ENCODE measurements at places on chromosomes 4 and X.

DNA sequence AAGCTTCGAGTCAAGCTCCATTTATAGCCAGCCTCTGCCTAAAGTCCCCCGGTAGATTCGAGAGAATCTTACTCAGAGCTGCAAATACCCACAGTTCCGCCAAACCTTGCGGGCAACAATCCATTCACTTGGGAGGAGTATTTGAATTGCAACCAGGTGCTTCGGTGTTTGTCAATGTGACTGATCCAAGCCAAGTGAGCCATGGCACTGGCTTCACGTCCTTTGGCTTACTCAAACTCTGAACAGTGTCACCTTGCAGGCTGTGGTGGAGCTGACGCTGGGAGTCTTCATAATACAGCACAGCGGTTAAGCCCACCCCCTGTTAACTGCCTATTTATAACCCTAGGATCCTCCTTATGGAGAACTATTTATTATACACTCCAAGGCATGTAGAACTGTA is 11.2 kb downstream of the CD40LG start:
- DNase-seq, result no peak

DNA sequence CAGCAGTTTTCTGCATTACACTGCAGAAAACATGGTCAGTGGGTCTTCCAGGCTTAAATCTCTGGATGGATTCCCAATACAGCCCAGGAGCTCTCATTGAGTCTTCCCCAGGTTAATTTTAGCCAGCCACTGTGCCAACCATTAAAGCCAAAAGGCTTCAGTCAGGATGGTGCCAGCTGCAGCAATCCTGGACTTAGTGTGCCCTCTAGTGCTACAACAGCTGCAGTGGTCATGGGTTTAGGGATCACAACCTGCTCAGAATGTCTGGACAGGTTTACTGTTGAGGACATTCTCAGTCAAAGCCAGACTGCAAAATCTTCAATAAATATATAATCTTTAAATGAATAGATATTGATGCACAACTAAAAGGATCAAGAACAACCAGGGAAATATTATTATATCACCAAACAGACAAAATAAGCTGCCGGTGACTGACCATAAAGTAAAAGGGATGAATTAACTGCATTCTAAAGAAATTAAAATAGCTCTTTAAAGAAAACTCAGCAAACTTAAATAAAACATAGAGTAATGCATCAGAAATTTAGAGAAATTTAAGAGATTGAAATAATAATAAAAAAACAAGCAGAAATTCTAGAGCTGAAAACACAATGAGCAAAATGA is 639.9 kb downstream of the SPOCK3 start:
- peak; percentile 1 for DNase-seq

- no peak for DNase-seq
These were observed 29.5 kb downstream of the PF4 start for GRCh38 chr4:73952352-73952751.

DNA sequence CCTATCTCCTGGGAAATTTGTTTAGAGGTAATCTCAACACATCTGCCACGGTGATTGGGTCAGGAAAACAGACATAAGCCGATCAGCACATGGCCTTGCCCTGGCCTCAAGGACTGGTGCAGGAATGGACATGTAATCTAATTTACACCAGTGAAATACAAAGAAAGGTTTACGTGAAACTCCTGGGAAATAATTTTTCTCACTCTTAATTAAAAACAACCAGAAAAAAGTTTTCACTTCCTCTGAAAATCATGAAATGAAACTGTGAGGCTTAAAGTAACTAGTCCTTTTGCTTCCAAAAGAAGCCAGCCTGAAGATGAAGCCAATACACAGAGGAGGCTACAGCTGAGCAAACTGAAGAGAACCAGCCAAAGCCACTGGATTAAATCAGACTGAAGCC is 154.1 kb upstream of the FAM241A start:
- DNase-seq, result no peak

GRCh38 chr4:819401-820229 is 6.3 kb downstream of the CPLX1 start:
- no peak for DNase-seq

GRCh38 chrX:78653118-78653822 is 5.9 kb downstream of the RTL3 start:
- peak; percentile 69 for DNase-seq

- DNase-seq, result no peak
These were observed 25.9 kb downstream of the HOPX start for GRCh38 chr4:56655209-56655626.

- DNase-seq, result no peak
These were observed 29.8 kb downstream of the PAGE2 start for GRCh38 chrX:55118574-55118973.

GRCh38 chrX:39377157-39377556 is 575.9 kb downstream of the MID1IP1 start:
- DNase-seq, result no peak

GRCh38 chr4:96312046-96312685 is 472.3 kb downstream of the PDHA2 start:
- no peak for DNase-seq

DNA sequence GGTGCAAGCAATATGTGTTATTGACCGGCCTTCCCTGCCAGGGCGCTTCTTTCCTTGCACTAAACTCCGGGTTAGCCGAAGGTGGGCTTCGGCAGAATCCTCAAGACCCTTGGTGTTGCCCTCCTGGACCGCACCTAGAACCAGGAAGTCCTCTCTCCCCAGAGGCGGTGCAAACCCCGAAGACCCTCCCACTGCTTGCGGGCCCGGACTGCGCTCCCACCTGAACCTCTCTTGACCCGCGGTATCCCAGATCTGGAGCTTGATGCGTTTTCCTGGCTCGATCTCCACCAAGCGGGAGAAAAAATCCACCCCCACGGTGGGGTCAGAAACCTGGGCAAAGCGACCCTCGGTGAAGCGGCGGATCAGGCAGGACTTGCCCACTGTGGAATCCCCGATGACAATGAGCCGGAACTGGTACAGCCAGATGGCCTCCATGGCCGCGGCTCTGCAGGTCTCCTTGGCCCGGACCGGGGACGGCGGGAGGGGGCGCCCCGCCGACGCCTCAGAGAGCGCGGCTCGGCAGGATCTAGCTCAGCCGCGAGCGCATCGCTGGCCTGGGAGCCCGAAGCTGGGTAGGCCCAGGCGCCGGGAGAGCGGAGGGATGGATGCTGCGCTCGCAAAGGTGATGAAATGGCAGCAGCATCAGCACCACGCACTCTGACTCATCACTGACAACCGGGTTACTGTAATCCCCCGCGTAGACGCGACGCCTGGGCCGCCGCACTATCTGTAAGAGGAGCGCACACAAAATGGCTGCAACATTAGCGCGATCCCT is at the start of gene RAB39B:
Gene RAB39B (minus strand): TSS at position 638 of the 775 bp plus-strand sequence. CDS start 203 bp downstream, at position 435.
- DNase-seq, result peak; percentile 48

DNA sequence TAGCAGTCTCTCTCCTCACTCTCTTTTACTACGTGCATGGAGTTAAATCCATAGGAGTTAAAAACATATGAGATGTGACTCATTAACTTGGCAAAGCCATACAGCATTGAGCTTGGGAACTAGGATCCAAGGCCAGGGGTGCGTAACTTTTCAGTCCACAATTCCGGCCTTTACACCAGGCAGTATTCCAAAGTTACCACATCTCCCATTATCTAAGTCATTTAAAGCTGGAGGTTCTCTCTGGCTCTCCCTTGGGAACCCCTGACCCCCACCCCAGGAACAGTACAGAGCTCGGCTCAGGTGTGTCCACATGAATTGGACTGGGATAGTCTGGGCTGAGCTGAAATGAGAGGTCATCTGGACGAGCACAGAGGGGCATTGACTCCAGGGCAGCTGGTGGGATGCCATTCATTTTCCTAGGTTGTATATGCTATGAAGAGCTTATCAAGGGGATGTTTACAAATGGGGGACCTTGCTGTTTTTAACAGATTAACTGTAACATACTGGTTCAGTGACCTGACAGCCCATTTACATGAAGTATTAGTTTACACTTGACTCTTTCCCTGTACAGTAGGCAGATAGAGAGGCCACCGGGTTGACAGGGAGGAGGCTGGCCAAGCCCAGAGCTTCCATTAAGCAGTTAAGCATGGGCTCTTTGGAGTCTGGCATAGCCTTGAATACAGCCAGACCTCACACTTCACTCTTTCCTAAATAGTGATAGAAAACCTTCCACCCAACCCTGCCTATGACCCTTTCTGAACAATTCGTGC is 128.8 kb downstream of the RAB28 start:
- DNase-seq, result no peak

- no peak for DNase-seq
These were observed 108.1 kb downstream of the MGST2 start for GRCh38 chr4:139773560-139774318.

DNA sequence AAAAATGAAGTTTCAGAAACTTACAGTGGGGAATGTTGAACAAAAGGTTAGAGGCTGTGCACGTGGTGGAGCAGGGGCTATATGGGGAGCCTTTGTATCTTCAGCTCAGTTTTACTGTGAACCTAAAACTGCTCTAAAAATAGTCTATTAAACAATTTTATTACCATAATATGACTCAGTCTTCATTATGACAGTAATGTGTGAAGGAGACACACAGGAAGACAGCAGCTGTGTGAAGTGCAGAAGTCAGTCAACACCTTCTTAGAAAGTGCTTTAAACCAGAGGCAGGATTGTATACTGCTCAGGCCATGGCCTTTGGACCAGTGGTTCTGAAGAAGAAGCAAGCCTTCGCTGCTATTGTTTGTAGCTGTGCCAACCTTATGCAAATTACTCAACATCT is 89.7 kb downstream of the ARHGAP10 start:
- no peak for DNase-seq

DNA sequence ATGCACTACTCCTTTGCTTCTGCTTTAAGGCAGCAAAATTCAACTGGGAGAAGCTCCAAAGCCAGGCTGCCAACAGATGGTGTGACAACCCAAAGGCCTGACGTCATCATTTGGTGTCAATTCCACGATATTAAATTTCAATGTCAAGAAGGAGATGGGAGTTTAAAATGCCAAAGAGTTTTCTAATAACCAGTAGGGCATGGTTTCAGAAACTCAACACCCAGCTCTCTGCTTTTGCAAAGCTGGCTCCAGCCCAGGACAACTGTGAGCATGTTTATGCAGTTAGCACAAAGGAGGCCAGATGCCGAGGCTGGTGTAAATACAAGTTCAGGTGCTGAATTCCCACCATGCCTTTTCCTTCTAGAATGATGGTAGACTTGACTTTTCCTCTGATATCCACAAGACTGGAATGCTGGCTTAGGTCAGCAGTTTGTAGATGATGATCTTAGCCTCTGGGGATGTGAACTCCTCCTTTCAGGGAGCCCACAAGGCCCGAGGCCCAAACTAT is 67.3 kb downstream of the AFAP1 start:
- no peak for DNase-seq

DNA sequence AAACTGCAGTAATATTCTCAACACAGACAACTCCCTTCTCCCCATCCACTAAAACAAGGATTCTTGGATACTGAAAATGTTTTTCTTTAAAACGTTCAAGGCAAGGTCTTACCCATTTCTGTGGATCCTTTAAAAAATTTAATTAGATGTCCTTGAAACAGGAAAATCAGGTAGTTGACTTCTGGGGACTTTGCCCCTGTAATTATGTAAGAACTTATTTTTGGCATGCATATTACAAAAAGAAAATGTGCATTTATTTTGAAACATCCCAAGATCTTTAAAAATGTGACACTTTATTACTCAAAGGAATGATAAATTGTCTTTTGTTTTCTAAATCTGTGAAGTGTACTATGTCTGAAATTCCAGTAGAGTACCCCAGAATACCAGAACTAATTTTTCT is 25.8 kb downstream of the GUCY1B1 start:
- no peak for DNase-seq

DNA sequence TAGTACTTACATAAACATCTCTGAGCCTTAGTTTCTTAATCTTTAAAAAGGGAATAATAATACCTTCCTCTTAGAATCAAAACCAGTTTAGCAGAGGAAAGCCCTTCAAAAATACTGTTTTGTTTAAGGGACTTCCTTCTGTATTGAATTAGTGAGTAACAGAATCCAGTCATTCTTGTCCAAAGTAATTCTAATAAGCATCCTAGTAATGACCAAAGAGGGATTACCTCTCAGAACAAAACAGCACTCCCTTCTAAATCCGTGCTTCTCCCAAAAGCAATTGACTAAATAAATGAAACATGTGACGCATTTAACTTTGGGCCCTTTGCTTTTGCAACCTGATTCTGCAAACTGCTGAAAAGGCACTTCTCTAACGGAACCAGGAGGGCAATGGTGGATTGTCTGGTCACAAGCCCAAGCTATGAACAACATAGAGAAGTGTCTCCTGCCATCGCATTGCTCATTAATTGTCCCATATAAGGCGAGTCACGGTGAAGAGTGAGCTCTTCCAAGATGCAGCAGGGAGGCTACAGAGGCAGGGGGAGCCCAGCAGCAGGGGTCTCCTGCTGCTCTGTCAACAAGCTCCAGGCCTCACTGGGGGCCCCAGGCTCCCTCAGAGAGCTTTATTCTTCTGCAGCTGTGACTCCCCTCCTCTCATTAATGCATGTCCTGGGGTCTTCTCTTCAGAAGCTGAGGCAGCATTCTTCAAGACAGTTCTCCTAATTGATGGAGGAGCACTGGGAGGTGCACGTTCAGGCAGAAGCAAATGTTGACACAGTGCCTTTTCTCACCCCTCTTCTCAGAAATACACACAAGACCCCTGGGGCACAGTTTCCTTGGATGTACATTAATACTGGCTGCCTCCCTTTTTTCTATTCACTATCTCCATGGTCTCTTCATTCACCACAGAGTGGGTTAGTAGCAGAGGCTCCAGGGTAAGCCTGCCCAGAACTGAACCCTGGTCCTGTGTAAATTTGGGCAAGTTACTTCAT is 419.6 kb upstream of the RASGEF1B start:
- DNase-seq, result no peak

GRCh38 chr4:142596121-142596520 is 250.0 kb downstream of the INPP4B start:
- no peak for DNase-seq

DNA sequence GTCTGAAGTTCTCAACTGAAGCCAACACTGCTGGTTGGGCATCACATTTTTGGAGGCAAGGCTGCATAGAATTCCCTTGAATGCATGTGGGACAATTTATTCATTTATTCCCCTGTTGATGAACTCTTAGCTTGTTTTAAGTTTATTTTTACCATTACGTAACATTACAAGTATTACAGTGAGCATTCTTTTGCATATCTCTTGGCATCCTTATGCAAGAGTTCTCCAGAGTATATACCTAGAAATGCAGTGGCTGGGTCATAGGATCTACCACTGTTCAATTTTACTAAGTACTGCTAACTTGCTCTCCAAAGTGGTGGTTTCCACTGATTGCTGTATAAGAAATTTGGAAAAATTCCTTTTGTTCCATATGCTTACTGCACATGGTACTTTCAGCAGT is 66.5 kb downstream of the UCHL1 start:
- DNase-seq, result no peak

GRCh38 chrX:2500091-2500802 is 529 bp downstream of the DHRSX start:
- DNase-seq, result no peak
